ENCODE measurements at places on chromosomes 3 and 15.

- no peak for DNase-seq
Observed at GRCh38 chr15:74220475-74221248, 15.5 kb upstream of the CCDC33 start.

- DNase-seq: peak; percentile 80
Observed at GRCh38 chr15:82709421-82710207, at the start of gene AP3B2. Gene AP3B2, minus strand, starts transcription at chr15:82709875. Its CDS starts 169 bp downstream, at chr15:82709706.

DNA sequence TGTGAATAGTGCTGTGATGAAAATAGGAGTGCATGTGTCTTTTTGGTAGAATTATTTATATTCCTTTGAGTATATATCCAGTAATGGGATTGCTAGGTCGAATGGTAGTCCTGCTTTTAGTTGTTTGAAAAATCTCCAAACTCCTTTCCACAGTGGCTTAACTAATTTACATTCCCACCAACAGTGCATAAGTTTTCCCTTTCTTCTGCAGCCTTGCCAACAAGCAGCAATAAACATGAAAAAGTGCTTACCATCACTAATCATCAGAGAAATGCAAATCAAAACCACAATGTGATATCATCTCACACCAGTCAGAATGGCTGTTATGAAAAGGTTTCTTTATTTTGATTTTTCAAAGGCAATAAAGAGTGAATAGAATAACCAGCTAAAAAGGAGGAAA lies 1105.9 kb downstream of the NAALADL2 start:
- no peak for DNase-seq

DNA sequence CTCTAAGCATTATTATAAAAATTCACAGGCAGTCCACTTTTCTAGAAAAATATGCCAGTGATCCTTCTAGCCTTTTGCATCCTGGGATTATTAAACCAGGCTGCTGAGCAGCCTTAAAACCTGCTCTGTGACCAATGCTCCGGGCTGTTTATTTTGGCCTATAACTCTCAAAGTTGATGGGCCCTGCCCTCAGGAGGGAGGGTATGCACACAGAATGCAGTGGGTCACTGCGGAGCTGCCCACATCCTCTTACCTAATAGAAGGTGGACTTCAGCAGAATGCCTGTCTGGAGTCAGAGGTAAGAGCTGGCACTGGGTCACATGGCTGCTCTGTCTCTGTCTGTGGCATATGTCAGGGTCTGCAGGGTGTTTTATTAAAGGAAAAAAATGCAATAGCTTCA lies 26.0 kb downstream of the CPNE4 start:
- no peak for DNase-seq

DNA sequence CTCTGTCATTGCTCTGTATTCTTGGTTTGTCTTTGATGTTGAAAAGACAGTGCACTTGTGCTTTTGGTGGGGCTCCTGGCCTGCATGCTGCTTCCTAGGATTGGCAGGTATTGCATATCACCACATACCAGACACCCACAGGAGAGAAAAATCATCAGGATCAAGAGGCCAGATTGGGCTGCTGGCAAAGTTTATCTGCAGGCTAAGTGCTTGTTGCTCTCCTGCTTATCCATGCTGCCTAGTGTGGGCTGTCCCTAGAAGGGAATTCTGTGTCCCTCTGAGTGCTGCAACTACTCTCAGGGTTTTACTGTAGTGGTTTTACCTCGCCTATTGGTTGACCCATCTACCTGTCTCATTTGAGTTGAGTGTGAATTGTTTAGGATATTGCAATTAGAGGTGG lies 833 bp upstream of the SLC22A13 start:
- DNase-seq: no peak

- DNase-seq: peak; percentile 28
Observed at GRCh38 chr15:26628879-26629529, 143.9 kb downstream of the GABRB3 start.

GRCh38 chr3:71371282-71371681 lies 212.2 kb downstream of the FOXP1 start:
- DNase-seq: no peak

DNA sequence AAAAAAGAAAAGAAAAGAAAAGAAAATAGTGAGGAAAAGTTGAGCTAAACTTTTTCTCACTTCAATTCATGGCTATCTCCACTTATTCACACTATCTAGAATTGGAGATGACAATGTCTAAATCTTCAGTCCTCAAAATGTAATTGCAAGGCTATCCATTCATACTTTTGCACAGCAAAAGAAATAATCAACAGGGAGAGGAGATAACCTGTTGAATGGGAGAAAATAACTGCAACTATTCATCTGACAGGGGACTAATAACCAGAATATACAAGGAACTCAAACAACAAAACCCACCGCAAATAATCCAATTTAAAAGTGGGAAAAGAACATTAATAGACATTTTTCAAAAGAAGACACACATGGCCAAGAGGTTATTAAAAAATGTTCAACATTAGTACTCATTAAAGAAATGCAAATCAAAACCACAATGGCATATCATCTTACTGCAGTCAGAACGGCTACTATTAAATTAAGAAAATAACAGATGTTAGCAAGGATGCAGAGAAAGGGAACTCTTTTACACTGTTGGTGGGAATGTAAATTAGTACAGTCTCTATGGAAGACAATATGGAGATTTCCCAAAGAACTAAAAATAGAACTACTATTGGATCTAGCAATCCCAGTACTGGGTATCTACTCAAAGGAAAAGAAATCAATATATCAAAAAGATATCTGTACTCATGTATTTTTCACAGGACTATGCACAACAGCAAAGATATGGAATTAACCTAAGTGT lies 73.5 kb upstream of the PPIB start:
- no peak for DNase-seq

- DNase-seq: no peak
Observed at GRCh38 chr3:126612479-126613205, 42.3 kb downstream of the TXNRD3 start.

DNA sequence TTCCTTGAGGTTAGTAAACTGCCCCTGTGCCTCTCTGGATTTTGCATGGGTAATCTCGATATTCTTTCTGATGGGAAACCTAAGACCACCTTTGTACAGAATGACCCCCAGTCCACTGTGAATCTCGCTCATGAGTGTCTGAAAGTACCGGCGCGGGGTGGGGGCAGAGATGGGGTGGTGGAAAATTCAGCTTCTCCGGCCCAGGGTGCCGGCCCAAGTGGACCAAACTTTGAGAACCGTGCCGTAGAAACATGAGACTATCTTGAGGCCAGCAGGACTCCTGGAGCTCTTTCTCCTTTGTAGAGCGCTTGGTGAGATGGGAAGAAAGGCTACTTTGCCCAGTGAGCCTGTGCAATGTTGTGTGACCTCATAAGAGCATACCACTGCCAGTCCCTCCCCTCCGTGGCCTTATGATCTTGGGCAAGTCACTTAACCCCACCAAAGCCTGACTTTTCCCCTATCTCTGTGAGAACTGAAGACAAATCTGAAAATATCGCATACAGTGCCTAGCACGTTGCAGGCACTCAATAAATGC lies 40.4 kb upstream of the VEPH1 start:
- no peak for DNase-seq

DNA sequence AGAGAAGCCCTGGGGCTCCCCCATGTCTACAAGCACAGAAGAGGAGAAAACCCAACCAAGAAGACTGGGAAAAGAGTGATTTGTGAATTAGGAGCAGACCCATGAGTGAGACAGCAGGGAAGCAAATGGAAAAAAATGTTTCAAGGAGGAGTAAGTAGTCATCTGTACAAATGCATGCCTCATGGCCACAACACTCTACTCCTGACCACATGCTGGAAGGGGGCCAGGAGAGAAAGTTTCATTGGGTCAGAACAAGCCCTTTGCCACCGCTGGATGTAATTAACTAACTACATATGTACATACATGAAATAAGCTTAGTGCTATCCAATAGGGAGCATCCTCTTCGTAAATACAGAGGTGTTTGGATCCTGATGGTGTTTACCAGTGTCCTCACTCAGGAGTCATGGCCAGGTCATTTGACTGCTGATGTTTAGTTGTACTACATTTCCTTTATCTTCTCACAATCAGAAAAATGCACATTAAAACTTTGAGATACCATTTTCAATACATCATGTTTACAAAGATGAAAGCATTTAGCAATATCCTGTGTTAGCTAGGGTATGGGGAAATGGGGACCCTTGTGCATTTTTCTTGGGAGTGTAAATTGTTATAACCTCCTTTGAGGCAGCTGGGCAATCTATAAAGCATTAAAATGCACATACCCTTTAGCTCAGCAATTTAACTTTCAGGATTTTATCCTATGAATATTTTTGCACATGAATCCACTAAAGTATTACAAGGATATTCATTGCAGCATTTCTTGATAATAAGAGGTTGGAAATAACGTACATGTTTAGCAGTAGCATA lies 27.1 kb downstream of the CLRN1 start:
- no peak for DNase-seq

GRCh38 chr3:46206282-46207015 lies 1.7 kb downstream of the CCR1 start:
- DNase-seq: no peak

GRCh38 chr3:127688022-127688415 lies 15.3 kb downstream of the ABTB1 start:
- DNase-seq: no peak

- DNase-seq: no peak
Observed at GRCh38 chr15:22795206-22796063, 9.0 kb downstream of the NIPA1 start.

GRCh38 chr3:115691964-115692363 lies 68.7 kb downstream of the GAP43 start:
- DNase-seq: no peak

DNA sequence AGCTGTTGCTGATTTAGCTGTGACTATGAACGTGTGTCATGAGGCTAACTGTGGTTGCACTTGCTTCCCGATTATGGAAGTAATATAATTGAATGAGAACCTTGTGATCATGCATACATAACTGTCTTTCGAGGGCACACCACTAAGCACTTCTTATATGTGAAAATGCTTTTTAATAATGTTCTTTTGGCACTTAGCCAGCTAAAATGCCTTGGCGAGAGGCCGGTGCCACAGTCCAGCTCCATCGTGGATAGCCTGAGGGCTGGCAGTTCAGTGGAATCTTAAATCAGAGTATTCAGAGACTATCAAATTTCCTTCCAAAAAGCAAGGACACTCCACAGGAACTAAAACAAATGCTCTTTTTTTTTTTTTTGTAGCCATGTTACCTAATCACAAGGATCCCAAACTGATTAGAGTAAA lies 161.6 kb upstream of the FRMD4B start:
- no peak for DNase-seq

GRCh38 chr3:25663869-25664811 lies 567 bp downstream of the TOP2B start:
- peak; percentile 63 for DNase-seq

DNA sequence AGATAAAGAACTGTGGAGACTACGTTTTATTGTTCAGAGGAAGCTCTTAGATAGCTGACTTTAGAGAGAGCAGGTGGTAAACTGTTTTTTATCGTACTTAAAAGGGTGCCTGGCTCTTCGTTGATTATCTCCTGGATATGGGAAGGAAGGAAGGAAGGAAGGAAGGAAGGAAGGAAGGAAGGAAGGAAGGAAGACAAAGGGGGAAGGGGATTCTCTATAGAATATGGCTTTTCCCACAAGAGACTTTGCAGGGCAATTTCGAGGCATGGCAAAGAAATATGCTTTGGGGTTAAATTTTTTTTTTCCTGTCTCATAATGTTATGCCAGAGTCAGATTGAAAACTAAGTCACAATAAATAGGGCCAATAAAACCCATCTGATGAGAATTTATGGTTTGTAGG lies 271.9 kb upstream of the POU1F1 start:
- no peak for DNase-seq

GRCh38 chr3:133081016-133081415 lies 42.8 kb downstream of the TMEM108 start:
- DNase-seq: no peak

- no peak for DNase-seq
Observed at GRCh38 chr3:10928407-10928960, 64.1 kb upstream of the SLC6A1 start.

- DNase-seq: no peak
Observed at GRCh38 chr15:66023311-66023972, 154.2 kb downstream of the RAB11A start.

GRCh38 chr3:22542311-22542710 lies 660.8 kb upstream of the UBE2E2 start:
- no peak for DNase-seq

- DNase-seq: no peak
Observed at GRCh38 chr3:10364806-10365205, 43.9 kb upstream of the SEC13 start.

GRCh38 chr3:113794526-113794925 lies 44.1 kb upstream of the GRAMD1C start:
- no peak for DNase-seq

DNA sequence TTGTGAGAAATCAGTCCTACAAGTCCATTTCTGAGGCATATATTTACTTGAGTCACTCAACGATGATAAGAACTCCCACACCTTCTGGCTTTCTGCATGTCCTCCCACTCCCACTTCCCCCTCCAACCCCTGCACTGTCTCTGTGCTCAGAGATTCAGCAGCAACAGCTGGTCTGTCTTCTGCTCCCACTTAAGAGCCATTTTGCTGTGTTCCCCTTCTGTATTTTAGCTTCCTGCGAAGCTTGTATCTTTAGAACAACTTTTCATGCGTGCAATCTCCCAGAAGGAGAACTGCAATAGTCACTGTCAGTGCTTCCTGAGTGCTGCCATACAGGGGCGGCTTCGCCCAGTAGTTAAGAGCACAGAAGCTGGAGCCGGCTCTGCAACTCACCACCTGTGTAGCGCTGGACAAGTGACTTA lies 90.0 kb upstream of the SPATA12 start:
- no peak for DNase-seq

GRCh38 chr15:92629975-92630626 lies 25.5 kb downstream of the FAM174B start:
- DNase-seq: no peak

- no peak for DNase-seq
Observed at GRCh38 chr3:154758109-154758868, 321.8 kb upstream of the MME start.

GRCh38 chr15:74322558-74323180 lies 44.8 kb downstream of the CYP11A1 start:
- peak; percentile 78 for DNase-seq

GRCh38 chr3:33194303-33194702 lies 24.3 kb downstream of the SUSD5 start:
- DNase-seq: no peak

GRCh38 chr15:42695527-42696071 lies 41.3 kb downstream of the CDAN1 start:
- DNase-seq: no peak

- no peak for DNase-seq
Observed at GRCh38 chr3:132570016-132570415, 27.1 kb upstream of the ACKR4 start.

- peak; percentile 79 for DNase-seq
Observed at GRCh38 chr15:72722071-72722696, 36.2 kb downstream of the BBS4 start.

DNA sequence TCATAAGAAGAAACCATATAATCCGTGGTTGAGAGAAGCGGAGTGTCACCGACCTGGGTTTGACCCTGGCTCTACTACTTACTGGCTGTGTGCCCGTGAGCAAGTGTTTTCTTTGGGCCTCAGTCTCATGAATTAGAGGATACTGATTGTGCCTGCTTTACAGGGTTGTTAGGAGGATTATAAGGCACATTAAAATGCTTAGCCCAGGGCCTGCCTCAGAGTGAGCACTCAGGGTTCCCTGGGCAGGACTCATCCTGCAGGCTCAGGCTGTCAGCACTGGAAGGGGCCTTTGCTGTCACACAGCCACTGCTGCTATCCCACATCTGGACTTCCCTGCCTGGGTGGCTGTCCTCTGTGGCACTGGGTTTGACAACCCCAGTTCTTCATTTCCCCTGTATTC lies 4.7 kb downstream of the PLA2G4F start:
- no peak for DNase-seq

GRCh38 chr3:104523136-104523535 lies 843.6 kb upstream of the ALCAM start:
- DNase-seq: no peak

Data from activated CD8-positive, alpha-beta T cell treated with anti-CD3 and anti-CD28 coated beads, Interleukin-2, amount 10 ng/mL, durations not matched to agents 7 days and 5 days (primary cell).